ENCODE measurements at places on chromosomes 5 and 9.

GRCh38 chr5:169301386-169301934, 521 bp upstream of the SLIT3 start:
- DNase-seq = no peak

- DNase-seq = no peak
Measured at GRCh38 chr9:22084336-22085035, 75.4 kb upstream of the CDKN2B start.

DNA sequence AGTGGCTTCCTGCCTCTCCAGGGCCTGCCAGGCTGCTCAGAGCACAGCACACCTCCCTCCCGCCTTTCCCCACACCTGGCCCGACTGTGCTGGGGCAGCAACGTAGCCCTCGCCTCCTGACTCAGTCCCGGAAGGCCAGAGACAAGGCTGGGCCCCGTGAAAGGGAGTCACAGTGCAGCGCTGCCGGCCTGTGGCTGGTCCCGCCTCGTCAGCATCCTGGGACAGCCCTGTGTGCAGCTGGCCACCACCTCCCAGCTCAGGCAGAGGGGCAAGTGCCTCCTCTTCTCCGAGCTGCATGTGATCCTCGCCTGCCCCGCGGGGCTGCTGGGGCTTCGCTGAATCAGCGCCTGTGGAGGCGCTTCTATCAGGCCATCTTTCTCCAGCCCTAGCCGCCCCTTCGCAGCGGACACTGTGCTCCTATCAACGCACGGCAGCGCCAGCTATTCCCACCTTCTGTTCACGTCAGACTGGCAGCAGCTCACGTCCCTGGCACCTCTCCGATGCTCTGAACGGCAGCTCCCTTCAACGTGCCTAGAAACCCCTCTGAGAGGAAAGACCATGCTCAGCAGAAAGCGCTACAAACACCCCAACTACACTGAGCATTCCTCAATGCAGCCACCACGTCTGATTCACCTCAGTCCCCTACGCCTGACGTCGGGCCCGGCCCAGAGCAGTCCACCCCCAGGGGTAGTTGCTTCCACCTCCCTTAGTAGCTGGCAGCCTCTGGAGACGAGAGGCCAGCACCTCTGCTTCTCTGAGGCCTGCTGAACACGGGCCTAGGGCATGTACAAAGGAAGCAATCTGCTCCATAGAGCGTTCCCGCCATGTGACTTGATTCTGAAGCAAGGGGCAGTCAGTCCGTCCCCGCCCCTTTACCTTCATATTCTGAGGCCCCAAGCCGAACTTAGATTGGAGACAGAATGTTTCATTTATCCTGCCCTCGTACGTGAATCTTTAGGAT, 78.8 kb downstream of the GPR21 start:
- DNase-seq = no peak

GRCh38 chr5:129362456-129362855, 97.6 kb upstream of the ADAMTS19 start:
- DNase-seq = no peak

DNA sequence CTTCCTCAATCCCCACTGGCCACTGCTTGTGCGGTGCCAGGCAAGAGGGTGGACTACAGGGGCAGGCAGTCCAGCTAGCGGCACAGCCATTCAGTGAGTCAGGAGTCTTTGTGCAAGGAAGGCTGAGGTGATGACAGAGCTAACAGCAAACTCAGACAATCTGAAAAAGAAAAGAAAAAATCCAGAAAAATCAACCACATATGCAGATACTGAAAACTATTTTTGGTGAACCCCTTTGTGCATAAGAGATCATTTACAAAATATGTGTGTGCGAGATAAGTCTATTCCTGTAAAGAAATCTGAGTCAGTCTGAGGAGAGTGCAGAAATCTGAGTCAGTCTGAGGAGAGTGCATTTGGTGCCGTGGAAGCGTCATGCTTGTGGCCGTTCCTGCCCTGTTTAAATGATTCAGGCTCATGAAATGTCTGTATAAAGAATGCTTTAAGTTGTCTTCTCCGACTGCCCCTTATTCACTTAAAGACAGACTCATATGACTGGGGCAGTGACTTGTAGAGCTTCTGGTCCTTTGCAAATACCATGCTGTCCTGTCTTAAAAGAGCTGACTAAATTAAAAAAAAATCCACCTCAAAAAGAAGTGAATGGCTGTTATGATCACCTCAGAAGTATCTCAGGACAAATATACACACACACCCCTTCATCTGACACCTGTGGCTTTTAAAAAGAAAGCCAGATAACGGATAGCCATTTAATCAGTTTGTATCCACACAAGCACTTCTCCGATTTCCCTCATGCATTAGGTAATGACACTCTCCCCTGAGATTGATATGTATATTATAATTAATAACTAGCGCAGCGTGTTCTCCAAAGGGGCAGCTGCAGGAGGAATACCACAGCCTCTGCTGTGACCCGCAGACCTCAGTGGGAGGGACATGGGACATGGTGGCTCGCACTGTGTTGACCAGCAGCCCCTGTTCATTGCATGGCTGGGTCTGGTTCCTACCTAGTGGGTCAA, 47.3 kb downstream of the TRIO start:
- DNase-seq = peak; percentile 98

GRCh38 chr5:132313961-132314432, 19.8 kb downstream of the SLC22A4 start:
- no peak for DNase-seq
